ENCODE measurements at places on chromosomes 12 and 14.

DNA sequence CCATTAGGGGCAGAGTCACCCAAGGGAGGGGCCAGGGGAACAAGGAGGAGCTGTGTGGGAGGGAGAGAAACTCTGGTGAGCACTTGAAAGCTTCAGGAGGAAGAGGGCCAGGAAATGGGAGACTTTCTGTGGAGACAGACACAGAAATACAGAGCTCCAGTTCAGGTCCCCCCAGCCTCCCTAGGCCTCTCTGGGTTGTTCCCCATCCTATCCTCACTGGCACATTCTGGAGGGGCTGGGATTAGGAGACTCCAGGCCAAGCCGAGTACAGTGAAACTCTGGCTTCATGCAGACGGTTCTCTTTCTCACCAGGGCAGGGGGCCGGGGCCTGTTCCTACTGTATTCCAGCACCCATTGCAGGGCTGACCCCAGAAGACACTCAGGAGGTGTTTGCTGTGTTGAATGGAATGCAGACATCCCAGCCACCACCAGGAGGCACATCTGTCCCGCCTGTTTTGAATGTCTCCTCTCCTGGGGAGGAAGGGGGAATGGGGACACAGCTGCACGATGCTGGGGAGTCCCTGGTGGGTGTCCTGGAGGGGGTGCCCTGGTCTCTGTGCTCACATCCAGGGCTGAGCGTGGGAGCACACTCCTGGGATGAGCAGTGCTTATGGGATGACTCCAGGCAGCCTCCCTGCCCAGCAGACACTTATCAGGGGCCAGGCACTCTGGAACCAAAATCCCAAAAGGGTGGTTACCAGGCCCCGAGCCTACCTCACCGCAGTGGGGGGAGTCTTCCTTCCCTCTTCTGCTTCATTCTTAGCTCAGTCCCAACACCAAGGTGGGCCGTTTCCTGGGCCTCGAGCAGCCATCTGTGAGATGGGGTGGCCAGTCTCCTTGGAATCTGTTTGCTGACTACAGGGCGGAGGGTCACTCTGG, 5.5 kb upstream of the KRT84 start:
- DNase-seq: no peak

DNA sequence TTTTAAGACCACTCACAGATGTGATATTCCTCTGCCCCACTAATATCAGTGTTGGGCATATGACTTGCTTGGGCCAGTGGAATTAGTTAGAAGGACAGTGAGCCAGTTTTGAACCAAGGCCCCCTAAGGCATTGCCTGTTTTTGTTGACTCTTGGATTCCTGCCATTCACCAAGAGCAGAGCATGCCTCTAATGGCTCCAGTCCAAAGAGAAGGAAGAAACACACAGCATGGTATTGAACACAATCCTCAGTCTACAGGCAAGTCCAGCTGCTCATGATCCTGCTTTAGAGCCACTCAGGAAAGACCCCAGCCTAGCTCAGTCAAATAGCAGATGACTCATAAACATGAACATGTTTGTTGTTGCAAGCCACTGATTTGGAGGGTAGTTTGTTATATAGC, 1201.5 kb downstream of the BCL11B start:
- no peak for DNase-seq

DNA sequence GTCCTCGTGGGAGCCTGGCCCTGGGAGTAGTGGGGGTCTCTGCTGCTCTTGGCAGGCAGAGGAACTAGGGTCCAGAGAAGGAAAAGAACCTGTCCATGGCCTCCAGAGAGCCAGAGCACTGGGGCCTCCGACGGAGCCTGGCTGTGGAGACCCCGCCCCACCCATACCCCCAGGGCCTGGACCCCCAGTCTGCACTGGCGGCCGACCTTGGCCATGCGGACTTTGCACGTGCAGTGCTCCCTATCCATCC, 1.1 kb downstream of the BEGAIN start:
- no peak for DNase-seq

- DNase-seq: no peak
Observed at GRCh38 chr14:93683226-93683625, 105.1 kb downstream of the PRIMA1 start.

DNA sequence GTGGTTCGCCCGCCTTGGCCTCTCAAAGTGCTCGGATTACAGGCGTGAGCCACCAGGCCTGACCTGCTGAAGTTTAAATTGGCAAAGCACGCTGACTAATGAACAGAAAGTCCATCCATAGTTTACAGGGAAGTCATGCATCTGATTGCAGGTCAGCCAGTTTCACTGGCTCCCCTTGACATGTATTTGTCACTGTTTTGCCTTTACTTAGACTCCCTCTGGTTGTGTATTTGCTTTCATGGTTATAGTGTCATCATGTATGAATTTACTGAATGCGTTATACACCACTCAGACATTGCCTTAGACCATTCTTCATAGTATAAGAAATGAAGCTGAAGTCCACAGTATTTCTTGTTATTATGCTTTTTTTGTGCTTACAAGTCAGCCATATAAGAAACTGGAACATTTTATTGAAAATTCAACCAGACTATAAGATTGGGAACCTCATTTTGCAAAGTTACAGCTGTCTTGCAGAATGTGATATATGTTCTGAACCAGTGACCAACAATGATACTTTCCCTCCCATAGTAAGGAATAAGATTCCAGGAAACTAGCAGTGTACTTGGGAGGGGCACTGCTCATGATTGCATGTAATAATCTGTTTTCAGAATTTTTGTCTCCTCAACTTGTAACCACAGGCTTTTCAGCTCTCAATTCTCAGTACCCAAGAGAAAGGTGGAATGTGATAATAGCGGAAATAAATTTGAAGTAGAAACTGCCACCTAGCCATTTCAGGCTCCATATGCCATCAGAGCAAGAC, 51.9 kb upstream of the ATF7IP start:
- DNase-seq: no peak

DNA sequence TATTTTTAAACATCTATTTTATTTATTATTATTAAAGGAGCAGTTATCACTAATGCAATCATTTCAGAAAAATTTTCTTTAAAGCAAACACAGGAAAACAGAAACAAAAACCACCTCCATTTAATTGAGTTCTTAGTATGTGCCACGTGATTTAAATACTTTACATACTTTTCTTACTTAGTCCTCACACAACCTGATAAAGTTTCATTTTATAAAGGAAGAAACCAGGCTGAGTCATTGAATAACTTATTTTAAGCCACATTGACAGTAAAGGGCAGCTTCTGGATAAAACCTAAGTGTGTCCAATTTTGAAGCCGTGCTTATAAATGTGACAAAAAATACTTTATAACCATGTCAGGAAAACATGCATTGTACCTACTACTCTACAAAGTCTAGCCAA, 57.1 kb upstream of the PCED1B start:
- DNase-seq: no peak

GRCh38 chr14:94110552-94111181, at the start of gene IFI27:
TSS of gene IFI27 (plus strand) at chr14:94110736.
- peak; percentile 72 for DNase-seq

DNA sequence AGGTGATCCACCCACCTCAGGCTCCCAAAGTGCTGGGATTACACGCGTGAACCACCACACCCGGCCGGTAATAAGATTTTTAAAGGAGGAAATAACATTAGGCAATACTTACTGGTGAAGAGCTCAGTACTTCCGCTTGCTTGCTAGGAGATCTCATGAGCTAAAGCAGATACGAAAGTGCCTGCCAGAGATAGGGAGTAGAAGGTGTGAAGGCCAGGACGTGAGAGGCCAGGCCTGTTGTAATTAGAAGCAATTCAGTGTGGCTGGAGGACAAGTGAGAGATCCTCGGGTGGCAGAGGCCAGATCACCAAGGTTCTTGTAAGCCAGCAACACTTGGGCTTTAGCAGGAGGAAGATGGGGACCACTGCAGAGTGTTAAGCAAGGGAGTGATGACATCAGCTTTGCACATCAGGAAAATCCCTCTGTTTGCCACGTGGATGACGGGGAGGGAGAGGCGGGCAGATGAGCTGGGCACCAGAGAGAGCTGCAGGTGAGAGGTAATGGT, 7.6 kb downstream of the TECPR2 start:
- DNase-seq: no peak

- no peak for DNase-seq
Observed at GRCh38 chr14:101813833-101814232, 52.3 kb downstream of the PPP2R5C start.

DNA sequence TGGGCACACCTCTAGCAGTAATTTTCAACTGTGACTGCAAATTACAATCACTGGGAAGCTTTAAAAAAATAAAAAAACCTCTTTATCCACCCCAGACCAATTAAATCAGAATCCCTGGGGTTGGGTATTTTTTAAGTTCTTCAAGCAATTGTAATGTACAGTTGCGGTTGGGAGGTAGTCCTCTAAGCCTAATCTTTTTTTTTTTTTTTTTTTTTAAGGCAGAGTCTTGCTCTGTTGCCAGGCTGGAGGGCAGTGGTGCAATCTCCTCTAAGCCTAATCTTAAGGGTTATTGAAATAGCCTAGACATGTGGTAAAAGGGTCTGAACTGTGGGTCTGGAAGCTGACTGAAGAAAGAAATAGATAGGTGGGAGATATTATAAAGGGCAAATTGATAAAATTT, 230.5 kb downstream of the AKAP6 start:
- DNase-seq: no peak

- no peak for DNase-seq
Observed at GRCh38 chr12:132483612-132484011, 6.3 kb upstream of the FBRSL1 start.

DNA sequence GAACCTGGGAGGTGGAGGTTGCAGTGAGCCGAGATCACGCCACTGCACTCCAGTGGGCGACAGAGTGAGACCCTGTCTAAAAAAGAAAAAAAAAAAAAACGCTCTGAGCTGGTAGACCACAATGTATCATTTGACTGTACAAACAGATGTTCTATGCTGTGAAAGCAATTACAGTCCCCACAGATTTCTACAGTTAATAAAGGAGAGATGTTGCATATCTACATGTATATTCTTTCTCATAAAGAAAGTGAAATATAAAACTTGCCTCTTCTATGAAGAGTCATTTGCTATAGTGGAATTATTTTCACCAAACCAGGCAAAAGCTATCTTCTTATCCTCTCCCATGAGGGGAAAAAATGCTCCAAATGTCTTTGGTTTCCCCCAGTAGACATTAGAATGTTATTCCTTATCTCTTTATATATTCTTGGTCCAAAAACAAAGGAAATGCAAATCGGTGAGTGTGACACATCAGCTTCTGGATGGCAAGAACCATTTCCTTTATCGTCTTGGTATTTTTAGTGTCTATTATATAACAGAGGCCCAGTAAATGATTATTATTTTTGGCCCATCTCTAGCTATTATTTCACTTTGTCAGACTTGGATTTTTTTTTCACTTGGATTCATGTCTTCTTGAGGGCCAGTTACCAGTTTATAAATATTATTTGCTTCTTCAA, 230.4 kb downstream of the SSPN start:
- no peak for DNase-seq

DNA sequence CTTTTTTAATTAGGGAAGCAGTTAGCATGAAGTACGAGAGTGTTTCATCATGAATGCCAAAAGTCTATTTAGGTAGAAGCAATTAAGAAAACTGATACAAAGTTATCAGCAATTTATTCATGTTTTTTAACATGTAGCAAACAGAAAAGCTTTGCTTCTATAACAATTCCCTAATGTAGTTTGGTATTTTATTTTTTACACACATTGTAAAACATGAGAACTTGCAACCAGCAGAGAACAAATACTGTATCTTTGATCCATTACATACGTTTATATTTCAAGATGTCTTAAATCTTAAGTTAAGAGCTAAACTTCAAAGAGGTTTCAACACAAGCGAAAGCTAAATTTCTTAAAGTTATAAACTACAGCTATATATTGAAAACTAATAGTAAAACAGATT, 39.3 kb downstream of the MED13L start:
- no peak for DNase-seq

- DNase-seq: no peak
Observed at GRCh38 chr12:114631242-114631641, 52.7 kb downstream of the TBX3 start.

DNA sequence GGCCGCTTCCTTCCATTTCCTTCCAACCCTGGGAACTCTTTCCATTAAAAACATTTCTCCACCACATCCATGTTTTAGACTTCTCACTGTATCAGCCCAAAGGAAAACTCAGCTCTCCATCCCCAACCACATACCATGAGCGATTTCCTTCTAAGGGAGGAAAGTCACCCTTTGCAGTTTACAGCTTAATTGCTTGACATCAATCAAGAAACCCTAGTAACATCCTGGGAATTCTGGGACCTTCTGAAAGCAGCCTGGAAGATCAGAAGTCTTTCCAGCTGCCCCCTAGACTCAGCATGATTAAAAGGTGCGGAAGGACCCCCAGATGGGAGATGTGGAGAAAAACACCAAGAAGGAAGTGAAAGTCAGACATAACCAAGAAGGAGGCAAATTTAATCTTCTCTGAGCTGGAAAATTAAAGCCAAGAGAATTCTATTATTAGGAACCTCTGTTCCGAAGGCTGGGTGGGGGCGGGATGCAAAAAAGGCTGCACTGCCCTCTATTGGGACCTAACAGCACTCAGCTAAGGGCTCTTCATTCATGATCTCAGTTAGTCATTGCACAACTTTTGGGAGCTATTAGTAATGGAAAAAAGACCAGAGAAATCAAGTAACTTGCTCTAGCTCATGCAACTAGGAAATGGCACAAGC, 73.3 kb upstream of the PLXNC1 start:
- no peak for DNase-seq

DNA sequence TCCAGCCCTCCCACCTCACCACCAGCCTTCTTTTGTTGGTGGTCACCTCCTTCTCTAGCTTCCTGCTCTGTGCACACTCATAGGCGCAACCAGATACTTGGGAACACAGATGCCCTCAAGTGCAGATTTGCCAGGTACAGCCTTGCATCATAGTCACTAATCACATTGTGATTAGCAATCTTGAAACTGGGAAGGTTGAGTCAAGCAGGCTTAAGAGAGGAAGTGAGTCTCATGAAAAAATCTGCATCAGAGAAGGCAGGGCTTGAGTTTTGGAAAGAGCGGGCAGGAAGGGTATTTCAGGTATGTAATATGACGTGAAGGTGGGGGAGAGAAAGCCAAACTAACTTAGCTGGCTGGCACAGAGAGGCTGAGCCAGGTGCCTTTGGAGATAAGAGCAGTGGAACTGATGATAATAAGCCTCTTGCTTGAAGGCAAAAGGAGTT, 2.7 kb upstream of the RABGGTA start:
- DNase-seq: peak; percentile 36

DNA sequence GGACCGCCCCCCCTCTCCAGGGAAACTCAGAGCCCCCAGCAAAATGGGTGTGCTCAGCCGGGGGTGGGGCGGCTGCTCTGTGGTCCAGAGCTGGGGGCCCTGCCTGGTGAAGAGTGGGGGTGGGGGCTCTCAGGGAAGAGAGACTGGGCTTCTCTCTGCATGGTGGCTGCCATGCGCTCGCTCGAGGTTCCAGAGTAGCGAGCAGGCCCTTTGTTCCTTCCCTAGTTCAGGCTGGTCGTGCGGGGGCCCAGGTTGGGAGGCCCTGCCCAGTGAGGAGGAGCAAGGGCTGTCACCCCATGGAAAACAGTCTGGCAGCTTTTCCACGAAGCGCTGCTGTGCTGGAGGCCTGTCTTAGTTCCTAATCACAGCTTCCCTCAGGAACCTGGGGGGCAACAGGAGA, 134.6 kb downstream of the AEBP2 start:
- DNase-seq: no peak

GRCh38 chr12:108649126-108649525, 15.4 kb upstream of the SELPLG start:
- DNase-seq: no peak

GRCh38 chr14:70907176-70907995, at the start of gene PCNX1:
TSS of gene PCNX1 (plus strand) at chr14:70907459. CDS start at chr14:70907851, 392 bp downstream.
- DNase-seq: peak; percentile 75

GRCh38 chr12:106541201-106541600, 41.6 kb upstream of the RFX4 start:
- DNase-seq: no peak
